ENCODE measurements at places on chromosomes 16 and 17.

- DNase-seq, result no peak
Measured at GRCh38 chr17:71334048-71334751, 786.6 kb upstream of the SOX9 start.

DNA sequence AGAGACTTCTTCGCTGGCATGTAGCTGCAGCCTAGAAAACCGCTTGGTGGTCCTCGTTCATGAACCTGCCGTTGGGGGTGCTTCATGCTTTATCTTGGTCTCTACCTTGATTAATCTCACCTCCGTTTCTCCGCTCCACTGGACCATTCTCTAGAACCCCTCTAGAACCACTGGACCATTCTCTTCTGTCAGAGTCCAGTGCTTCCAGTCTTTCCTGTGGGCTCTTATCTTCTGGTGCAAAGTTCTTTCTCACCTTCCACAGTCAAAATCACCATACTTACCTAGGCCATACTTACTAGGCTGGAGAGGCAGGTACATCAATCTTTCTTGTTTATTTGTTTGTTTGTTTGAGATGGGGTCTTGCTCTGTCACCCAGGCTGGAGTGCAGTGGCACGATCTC lies 71.4 kb downstream of the PITPNC1 start:
- DNase-seq, result no peak

DNA sequence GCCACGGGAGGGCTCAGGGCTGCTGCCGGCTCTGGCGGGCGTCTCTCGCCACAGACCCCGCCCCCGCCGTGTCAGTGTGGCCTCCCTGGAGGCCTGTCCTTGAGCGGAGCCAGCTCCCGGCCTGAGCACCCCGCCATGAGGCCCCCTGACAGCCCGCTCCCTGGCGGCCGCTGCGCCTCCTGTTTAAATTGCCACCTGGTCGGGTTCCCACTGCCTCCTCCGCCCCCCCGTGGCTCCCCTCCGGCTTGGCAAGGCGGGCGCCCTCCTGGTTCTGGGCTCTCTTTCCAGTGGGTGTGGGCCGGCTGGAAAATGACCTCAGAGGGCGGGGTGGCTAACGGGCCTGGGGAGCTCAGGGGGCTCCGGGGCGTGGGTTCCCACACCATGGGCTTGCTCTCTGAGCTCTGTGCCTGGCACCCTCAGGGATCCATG lies 42.1 kb upstream of the SSTR5 start:
- no peak for DNase-seq

DNA sequence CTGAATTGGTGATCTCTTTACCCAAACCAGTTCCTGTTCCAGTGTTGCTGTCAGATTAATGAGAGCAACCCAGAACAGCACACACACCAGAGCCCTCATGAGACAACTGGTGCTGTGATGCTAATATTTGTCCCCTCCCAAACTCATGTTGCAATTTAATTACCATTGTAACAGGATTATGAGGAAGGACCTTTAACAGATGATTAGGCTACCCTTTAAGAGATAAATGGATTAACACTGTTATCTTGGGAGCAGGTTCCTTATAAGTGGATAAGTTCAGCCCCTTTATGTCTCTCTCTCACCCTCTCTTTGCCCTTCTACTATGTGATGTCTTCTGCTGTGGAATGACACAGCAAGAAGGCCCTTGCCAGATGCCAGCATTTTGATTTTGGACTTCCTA lies 1.1 kb upstream of the CCDC182 start:
- DNase-seq, result no peak

DNA sequence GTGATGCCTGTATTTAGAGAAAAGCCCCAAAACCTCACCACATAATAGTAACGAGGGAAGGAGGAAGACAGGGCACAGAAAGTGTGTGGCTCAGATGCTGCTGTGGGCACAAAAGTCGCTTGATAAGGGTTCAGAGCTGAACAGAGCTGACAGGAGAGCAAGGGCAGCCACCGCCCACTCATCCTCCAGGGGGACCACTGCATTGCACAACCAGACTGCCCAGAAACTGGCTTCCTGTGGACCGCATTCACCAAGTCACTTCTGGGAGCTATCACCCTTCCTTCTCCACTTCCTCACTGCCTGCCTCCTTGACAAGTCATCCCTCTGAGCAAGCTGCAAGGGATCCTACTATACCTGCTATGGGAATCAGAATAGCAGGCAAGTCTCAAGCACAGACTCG lies 512.4 kb upstream of the CDH11 start:
- DNase-seq, result no peak

- DNase-seq, result no peak
Measured at GRCh38 chr17:61469474-61469873, 17.3 kb downstream of the TBX4 start.

DNA sequence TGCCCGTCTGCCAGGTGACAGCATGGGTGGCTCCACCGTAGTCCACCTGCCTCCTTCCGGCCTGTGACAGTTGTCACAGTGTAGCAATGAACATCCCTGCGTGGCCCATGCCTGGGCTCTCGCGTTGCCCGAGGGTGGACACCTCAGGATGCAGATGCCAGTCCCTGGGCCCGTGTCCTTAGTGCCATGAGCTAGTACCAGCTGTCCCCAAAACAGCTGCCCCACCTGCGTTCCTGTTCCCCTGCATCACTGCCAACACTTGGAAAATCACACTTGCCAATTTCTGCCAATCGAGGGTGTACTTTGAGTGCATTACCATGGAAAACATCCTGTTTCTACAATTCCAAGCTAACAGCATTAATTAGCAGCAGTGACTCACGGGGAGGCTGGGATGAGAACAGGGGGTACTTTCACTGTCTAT lies 9.0 kb upstream of the C16orf95 start:
- no peak for DNase-seq

DNA sequence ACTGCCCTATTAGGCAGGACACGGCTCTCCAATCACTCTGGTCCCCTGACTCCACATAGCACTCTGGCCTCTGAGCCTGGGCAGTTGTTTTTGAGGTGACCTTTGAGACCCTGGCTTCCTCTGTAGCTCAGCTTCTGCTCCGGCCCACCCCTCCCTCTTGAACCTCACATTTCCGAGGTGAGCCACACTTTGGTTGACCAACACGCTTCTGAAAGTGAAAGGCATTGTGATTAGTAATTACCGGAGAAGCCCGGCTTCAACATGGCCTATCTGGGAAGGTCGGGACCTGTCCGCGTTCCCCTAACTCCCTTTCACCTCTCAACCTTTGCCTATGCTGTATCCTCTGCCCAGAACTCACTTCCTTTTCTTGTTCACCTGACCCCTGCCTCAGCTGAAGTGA lies 10.3 kb upstream of the ITGAX start:
- no peak for DNase-seq

- no peak for DNase-seq
Measured at GRCh38 chr17:67639979-67640378, 77.8 kb upstream of the NOL11 start.

- no peak for DNase-seq
Measured at GRCh38 chr17:65638221-65638975, 77.0 kb upstream of the AXIN2 start.

- no peak for DNase-seq
Measured at GRCh38 chr17:83123896-83124801, 44.7 kb downstream of the METRNL start.

GRCh38 chr17:27341041-27341471 lies 47.1 kb downstream of the WSB1 start:
- no peak for DNase-seq

GRCh38 chr17:2721603-2722002 lies 10.0 kb upstream of the CLUH start:
- no peak for DNase-seq

- DNase-seq, result no peak
Measured at GRCh38 chr17:71472809-71473789, 647.7 kb upstream of the SOX9 start.

GRCh38 chr16:10668322-10669045 lies 26.2 kb downstream of the TEKT5 start:
- no peak for DNase-seq

GRCh38 chr17:52995147-52995546 lies 827.6 kb upstream of the KIF2B start:
- DNase-seq, result no peak

DNA sequence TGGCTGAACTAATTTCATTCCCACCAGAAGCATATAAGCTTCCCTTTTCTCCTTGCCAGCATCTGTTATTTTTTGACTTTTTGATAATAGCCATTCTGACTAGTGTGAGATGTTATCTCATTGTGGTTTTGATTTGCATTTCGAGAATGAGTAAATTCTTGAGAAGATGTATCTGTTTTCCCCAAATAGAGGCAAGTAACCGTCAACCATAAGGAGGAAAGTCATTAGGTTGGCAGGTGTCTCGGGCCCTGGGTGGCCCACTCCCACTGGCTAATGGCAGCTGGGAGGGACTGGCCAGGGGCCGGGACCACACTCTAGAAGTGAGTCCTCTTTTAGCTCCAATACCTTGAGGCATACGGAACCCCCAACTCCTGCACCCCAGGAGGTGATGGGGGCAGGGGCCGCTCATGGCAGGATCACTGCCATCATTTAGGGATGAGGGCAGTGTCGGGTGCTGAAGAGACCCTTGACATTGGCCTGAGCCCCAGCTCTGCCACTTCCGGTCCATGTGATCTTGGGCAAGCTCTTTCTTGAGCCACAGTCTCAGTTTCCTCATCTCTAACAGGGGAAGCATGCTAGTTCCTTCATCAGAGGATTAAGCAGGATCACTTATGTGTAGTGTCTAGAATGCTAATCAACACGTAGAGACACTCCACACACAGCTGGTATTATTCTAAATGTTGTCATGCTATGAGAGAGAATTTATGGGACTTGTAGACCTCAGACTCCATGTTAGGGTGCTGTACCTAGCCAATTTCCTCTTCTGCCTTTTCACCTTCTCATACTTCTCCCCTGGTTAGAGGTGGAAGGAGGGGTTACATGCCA lies 44.3 kb downstream of the RGS9 start:
- DNase-seq, result no peak

DNA sequence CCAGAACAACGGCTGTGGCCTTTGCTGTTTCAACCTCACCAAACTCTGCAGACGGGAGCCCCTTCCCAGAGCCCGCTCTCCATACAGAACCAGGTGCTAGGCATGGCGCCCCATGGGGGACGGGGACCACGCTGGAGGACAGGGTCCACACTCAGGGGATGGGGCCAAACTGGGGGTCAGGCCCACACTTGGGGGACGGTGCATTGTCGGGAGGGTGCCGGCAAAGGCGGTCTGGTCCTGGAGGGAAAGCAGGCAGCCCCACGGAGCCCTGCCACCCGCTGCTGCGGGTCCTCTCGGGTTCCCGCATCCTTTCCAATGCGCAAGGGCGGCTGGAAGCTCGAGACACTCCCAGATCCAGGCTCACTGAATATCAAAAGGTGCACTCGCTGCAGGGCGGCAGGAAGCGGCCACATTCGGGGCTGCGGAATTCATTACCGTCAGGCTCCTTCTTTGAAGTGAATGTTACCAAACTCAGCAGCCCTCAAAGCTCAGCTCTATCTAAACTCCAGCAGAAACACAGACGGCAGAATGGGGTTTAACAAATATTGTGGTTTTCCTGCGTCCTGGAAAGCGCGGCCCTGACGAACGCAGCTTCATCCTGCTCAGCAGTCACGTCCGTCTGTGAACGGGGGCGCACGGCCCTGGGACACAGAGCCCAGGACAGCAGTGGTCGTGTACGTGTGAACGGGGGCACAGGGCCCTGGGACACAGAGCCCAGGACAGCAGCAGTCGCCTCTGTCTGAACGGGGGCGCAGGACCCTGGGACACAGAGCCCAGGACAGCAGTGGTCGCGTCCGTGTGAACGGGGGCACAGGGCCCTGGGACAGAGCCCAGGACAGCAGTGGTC lies 41.3 kb downstream of the LMF1 start:
- DNase-seq, result no peak

DNA sequence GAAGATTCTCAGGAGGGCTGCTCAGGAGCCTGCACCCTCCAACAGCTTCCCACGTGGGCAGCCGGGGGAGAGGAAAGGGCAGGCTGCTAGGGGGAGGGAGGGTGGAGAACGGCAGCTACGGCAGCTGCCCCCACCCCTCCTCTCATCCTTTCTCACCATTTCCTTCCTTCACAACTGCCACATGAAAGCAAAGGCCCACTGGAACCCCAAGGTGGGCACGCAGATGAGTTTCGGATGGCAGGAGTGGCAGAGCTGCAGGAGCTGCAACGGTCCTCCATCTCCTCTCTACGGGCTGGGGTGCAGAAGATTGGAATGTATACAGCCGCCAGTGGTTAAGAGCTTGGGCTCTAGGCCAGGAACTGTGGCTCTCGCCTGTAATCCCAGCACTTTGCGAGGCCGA lies 77.7 kb downstream of the GAS7 start:
- DNase-seq, result no peak

GRCh38 chr17:48597778-48598631 lies 4.4 kb upstream of the HOXB5 start:
- DNase-seq, result no peak

DNA sequence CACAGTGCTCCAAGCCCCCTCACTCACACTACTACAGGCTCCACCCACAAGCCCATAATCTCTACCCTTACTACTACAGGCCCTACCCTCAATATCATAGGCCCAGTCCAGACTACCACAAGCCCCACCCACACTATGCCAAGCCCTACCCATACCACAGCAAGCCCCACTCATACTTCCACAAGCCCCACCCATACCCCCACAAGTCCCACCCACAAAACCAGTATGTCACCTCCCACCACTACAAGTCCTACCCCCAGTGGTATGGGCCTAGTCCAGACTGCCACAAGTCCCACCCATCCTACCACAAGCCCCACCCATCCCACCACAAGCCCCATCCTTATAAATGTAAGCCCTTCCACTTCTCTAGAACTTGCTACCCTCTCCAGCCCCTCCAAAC lies 13.8 kb downstream of the RIPOR1 start:
- peak; percentile 53 for DNase-seq

DNA sequence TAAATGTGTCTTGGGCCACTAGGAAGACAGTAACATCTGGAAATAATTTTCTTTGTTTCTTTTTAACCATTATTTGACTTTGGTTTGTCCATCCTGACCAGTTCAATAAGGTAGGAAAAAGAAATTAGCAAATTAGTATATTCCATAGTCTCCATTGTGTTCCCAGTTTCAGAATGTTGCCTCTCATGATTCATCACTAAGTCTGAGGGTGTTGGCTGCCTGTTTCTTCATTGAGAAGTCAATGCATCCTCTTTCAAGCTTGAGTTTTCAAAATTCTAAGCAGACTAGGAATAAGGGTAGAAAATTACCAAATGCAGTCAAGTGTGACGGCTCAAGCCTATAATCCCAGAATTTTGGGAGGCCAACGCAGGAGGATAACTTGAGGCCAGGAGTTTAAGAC lies 41.9 kb downstream of the ZFHX3 start:
- DNase-seq, result no peak

DNA sequence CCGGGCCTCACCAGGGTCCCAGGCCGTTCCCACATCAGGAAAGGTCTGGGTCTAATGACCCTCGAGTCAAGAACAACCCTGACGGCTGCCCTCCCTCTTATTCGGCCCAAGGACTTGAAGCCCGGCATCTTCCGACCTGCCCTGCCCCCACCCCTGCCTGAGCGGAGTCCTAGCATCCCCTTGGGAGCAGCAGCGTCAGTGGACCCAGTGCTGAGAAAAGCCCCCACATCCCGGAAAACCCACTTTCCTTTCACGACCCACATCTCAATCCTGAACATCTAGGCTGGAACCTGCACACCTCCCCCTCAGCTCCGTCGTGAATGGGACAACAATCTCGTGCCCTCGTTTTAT lies 769 bp downstream of the TMEM88 start:
- DNase-seq, result no peak
